ENCODE measurements at places on chromosomes 1 and 21.

GRCh38 chr1:157380523-157380922 lies 171.8 kb downstream of the FCRL5 start:
- DNase-seq, result no peak

- DNase-seq, result no peak
These were observed 25.4 kb downstream of the SLC1A7 start for GRCh38 chr1:53116933-53117600.

DNA sequence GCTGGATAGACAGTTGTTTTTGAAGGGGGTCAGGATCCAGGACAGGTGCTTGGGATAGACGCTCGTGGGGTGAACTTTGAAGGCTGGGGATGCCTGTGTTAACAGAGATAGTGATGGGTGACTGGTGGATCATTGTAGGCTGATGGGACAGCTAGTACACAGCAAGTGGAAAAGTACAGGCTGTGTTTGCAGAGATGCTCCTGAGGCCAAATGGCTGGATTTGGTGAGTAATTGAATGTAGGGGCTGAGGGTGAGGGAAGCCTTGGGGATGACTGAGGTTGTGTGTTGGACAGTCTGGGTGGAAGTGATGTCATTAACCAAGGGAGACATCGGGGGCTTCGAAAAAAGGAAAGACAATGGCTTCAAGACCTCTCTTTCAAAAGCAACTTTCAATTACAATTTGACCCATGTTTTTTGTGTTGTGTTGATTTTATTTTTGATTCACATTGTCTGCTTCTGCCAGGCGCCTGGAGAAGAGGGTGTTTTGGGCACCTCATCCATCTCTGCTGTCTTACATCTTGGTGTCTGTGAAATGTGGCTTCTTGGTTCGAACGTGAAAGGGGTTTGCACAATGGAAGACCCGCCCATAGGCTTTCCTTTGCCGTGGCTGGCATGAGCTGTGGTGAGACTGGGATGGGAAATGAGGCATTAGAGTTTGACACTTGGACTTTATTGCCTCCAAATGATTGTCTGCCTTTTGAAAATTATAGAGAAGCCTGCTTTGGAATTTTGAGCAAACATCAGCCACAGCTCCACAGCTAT lies 147.5 kb downstream of the FOXD2 start:
- DNase-seq, result no peak

GRCh38 chr1:96361271-96361856 lies 360.2 kb upstream of the PTBP2 start:
- DNase-seq, result no peak

GRCh38 chr1:155017041-155017945 lies 14.7 kb downstream of the ZBTB7B start:
- DNase-seq, result peak; percentile 65

All from activated CD8-positive, alpha-beta memory T cell treated with anti-CD3 and anti-CD28 coated beads for 1 hour (primary cell).